ENCODE measurements at places on chromosomes 6 and 20.
A peak's percentile ranks its signal among the peaks of the same experiment; 100 is the strongest.

GRCh38 chr6:88006557-88006956 lies 41.1 kb upstream of the SPACA1 start:
- no peak for DNase-seq

GRCh38 chr6:2448826-2449571 lies 203.6 kb upstream of the GMDS start:
- DNase-seq: peak; percentile 78

- no peak for DNase-seq
Measured at GRCh38 chr20:14955399-14955798, 618.0 kb upstream of the FLRT3 start.

GRCh38 chr20:36465109-36466080 lies 75.9 kb upstream of the MYL9 start:
- peak; percentile 66 for DNase-seq

DNA sequence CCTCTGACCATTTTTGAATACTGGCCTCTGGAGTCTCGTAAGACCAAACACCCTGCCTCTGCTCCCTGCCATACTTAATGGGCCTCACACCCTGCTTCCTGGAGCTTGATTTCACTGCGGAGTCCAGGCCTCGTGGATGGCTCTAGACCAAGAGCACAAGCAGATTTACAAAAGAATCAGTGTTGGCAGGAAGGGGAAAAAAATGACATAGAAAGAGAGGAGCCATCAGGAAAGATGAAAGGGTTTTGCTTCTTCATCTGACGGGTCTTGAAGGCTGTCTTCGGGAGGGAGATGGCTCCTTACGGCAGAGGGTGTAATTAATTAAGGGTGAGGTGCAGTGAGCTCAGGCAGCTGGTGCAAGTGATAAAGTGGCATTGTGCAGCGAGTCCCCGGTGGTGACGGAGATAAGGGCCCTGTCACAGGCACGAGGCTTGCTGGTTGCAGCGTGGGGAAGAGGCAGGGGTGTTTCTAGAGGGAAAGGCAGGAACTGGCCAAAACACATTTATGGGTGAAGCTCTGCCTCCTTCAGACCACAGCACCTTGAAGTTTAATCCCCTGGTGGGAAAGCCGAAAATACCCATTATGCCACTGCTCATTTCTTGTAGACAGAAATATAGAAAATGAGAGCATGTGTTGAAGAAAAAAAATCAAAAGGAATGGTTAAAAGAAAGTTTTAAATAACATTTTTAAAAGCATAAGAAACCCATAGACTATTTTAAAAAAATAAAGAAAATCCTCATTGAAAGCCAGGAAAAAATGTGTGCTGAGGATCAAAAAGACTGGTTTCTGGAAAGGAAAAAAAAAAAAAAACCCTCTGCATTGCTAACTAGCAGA lies 128.6 kb upstream of the LRFN2 start:
- no peak for DNase-seq

DNA sequence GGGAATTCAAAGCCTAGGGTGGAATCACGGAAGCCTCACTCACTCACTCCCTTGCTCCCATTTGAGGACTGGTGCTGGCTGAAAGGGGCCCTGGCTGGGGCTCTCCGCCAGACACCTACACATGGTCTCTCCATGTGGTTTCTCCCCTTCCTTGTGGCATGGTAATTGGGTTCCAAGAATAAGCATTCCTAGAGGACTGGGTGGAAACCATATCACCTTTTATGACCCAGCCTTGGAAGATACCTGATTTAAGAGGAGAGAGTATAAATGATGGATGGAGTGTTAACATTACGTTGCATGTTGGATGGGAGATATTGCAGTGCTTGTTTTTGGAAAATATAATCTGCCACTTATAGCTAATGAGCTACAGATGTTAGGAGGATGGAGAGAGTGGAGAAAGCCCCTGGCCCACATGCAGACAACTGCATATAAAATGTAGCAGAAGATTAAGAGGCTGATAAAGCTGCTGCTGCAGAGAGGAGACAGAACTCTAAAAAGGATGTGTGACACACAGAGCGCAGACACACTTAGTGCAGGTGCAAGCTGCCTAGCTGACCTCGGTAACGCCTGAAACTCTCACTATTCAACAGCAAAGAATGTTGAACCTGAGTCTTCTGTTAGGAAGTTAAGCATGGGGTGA lies 23.3 kb upstream of the CDKN1A start:
- no peak for DNase-seq

GRCh38 chr6:33280539-33280938 lies 3.6 kb downstream of the B3GALT4 start:
- DNase-seq: no peak

- DNase-seq: no peak
Measured at GRCh38 chr6:113077794-113078193, 730.7 kb downstream of the RFPL4B start.

DNA sequence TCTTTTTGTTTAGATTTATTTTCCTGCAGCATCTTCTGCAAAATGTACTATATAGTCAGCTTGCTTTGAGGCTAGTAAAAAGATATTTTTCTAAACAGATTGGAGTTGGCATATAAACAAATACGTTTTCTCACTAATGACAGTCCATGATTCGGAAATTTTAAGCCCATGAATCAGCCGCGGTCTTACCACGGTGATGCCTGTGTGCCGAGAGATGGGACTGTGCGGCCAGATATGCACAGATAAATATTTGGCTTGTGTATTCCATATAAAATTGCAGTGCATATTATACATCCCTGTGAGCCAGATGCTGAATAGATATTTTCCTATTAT lies 3.2 kb downstream of the FOXC1 start:
- DNase-seq: no peak

- DNase-seq: no peak
Measured at GRCh38 chr6:77151241-77151640, 312.1 kb downstream of the HTR1B start.

- DNase-seq: peak; percentile 82
Measured at GRCh38 chr6:108559097-108559883, 1.4 kb upstream of the FOXO3 start.

DNA sequence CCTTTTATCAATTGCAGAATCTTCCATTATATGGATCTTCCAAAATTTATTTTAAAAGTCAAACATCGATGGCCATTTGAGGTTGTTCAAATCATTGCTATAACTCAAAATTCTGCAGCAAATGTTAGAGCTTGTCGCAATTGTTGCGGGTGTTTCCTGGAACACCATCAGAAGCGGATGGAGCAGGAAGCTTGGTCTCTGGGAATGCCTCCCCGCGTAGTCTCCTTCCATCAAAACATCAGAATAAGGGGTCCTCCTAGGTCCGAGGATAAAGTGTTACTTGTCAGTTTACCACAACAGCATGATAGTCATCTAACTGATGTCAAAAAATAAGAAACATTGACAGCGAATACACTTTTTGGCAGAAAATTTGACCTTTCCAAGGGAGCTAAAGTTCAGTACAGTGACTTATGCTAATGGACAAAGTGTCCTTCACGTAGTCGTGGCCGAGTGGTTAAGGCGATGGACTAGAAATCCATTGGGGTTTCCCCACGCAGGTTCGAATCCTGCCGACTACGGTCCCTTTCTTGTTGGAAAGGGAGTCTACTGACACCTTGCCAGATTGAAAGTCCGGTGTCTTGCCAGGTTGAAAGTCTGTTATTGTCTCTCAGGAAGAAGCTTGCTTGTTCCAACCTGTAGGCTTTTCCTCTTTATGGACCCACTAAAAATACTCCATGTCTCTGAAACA lies 59.0 kb upstream of the ZNF184 start:
- no peak for DNase-seq

GRCh38 chr6:3996349-3996748 lies 82.6 kb downstream of the FAM217A start:
- no peak for DNase-seq

- no peak for DNase-seq
Measured at GRCh38 chr6:130913120-130913519, 85.9 kb downstream of the SMLR1 start.

DNA sequence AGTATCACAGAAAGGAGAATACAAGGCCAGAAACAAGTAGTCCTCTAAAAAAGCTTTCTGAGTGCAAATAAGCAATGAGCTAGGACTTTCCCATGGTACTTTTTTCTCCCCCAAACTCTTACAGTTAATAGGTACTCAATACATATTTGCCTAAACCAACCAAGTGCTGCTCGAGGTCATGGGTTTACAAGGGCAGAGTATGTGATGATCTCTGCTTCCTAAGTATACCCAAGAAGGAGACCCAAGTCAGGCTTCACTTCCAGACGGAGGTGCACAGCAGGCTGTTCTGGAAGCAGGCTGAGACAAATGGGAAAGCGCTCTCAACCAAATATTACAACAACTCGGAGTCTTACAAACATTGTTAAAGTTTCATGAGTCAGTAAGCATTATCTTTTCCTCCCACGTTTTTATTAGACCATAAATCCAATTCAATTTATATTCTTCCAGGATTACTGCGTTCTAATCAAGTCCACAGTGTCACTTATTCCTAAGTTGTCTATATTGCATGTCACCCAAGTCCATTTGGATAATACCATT lies 8.1 kb downstream of the FYN start:
- no peak for DNase-seq

GRCh38 chr6:55963301-55963700 lies 87.9 kb upstream of the BMP5 start:
- DNase-seq: peak; percentile 22

DNA sequence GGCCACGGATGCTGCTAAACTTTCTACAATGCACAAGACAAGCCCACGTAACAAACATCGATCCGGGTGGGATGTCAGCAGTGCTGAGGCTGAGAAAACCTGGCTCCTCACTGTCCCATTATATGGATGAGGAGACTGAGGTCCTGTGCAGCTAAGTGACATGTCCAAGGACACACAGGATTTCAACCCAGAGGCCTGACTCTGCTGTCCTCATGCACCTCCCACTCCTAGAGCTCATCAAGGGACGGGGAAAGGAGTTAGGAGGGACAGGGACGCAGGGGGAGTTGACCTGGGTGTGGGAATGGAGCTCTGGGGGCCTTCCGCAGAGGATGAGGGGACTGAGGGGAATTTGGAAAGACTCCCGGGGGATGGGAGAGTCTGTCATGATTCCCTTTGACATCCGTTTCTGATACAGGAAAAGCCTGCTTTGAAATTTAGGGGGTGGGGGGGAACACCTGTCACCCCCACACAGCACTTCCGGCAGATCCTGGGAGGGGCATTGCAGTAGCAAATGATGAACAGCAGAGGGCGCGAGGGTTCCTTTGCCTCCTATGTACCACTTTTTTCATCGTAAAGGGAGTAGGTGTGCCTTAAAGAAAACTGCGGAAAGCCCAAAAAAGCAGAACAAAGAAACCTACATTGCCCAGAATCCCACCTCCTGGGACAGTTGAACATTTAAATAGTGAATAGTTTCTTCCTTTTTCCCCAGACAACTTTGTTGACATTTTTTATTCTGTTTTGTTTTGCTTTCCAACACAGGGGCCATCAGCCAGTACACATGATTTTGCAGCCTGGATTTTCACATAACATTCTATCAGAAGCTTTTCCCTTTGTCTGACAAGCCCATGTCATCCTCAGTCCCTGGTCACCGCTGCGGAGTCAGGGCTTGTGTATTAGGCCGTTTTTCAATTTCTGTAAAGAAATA lies 48.6 kb downstream of the SLC2A10 start:
- peak; percentile 69 for DNase-seq

GRCh38 chr20:362271-363254 lies 15.7 kb downstream of the NRSN2 start:
- peak; percentile 73 for DNase-seq

GRCh38 chr6:46772762-46773161 lies 20.4 kb upstream of the MEP1A start:
- DNase-seq: no peak

GRCh38 chr20:24968278-24968800 lies 19.3 kb downstream of the CST7 start:
- no peak for DNase-seq

GRCh38 chr20:31712564-31713311 lies 9.9 kb downstream of the BCL2L1 start:
- no peak for DNase-seq

GRCh38 chr6:21340573-21340972 lies 253.0 kb upstream of the SOX4 start:
- DNase-seq: no peak

- DNase-seq: no peak
Measured at GRCh38 chr20:23358563-23358906, 3.4 kb upstream of the GZF1 start.

DNA sequence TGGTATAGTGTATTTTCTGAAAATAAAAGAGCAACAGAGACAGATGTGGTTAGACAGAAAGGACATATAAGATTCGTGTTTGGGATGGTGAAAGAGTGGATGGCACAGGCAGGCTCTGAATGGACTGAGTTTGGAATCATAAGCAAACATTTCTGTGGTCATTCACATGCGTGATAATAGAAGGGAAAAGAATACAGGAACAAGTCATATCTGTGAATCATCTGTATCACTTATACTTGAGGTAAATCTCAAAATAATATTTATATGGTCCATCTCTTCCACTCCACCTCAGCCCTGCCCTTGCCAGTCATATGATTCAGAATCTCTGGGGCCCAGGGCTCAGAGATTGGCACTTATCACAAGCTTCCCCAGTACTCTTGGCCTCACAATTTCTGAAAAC lies 535.1 kb downstream of the BCKDHB start:
- no peak for DNase-seq

DNA sequence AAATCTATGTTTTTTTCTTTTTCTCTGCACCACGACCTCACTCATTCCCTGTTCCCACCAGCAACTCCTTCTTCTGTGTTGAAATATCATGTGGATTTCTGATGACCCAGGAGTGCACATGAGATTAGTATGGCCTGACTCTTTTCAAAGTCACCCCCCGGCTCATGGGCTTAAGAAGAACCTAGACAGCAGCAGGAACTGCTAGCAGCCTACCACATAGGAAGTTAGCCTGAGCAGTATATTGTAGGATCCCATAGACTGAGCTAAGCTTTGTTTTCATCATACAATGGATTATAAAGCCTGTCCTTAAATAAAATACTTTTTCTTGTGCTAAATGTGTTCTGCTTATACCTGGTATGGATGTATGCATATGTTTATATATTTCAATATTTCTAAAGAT lies 6.7 kb downstream of the KLHL32 start:
- DNase-seq: no peak

- DNase-seq: no peak
Measured at GRCh38 chr20:57619051-57619831, 985 bp downstream of the ZBP1 start.

- DNase-seq: no peak
Measured at GRCh38 chr20:51542571-51543421, at the start of gene NFATC2. TSS of gene NFATC2 (minus strand) at chr20:51542719. CDS start at chr20:51542499, 220 bp downstream.

- DNase-seq: no peak
Measured at GRCh38 chr20:32663335-32664011, 10.3 kb downstream of the C20orf203 start.

- no peak for DNase-seq
Measured at GRCh38 chr6:144477396-144477795, 192.3 kb downstream of the UTRN start.

DNA sequence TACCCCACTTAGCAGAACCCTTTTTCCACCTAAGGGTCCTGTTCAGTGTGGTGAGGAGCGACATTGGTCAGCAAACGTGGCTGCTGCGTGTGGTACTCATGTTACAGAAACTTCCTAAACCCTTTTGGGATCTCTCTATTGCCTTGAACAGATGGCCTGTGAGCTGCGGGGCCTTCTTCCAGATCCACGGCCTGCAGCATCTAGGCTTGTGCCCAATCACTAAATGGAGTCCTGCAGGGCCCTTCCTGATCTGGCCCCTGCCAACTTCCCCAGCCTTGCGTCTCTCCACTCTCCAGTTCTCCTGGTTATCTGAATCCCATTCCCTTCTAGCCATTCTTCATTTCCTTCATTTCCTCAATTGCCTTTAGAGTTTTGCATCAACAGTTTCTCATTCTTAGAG lies 85.6 kb downstream of the PDE7B start:
- no peak for DNase-seq

- no peak for DNase-seq
Measured at GRCh38 chr6:170042596-170043118, 248.2 kb downstream of the DLL1 start.
